Common myeloid progenitor, CD34-positive (primary cell): ENCODE measurements at places on chromosomes 1 and 21.

- no peaks in the 10 kb centered on the region for H3K4me1 ChIP-seq
- no peak overlapping the region for H3K4me3 ChIP-seq
- H3K36me3 ChIP-seq = no peaks in the 10 kb centered on the region
- H3K27me3 ChIP-seq = no peaks in the 10 kb centered on the region
- no peak for DNase-seq
Measured at GRCh38 chr1:80272495-80272894, 1266.0 kb upstream of the ADGRL4 start.

GRCh38 chr1:64563958-64564565 lies 94.1 kb downstream of the CACHD1 start:
- H3K4me3 ChIP-seq = no peak overlapping the region
- H3K27me3 ChIP-seq = no peaks in the 10 kb centered on the region
- H3K27ac ChIP-seq = no peak overlapping the region
- no peaks in the 10 kb centered on the region for H3K36me3 ChIP-seq
- no peaks in the 10 kb centered on the region for H3K4me1 ChIP-seq

DNA sequence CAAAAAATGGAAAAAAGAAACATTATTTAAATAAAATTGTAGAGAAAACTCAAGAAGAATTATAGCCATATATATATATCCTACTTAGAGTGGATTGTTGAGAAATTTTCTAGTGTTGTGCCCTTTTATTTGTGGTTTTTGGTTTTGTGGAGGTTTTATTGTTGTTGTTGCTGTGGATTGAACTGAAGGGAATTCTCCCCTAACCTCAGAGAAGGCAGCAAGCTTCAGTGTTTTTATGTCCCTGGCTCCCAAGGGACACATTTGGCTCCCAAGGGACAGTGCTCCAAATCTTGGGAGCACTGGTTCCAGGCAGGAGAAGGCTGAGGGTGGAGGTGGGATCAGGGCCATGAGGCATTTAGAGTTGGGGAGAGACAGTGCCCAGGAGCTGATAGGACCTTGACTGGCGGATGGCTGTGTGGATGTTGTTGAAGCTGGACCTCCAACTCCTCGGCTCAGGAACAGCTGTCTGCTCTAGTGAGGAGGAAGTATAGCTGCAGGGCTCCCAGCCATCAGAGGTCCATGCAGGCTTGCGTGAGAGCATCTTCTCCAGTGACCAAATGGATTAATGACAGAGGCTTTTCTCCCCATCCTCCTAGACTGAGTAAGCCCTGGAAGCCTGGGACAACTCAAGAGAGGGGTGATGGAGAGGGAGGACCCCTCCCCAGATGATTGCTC lies 100.5 kb downstream of the TEX35 start:
- no peak overlapping the region for H3K4me3 ChIP-seq
- no peak overlapping the region for H3K27ac ChIP-seq
- no peaks in the 10 kb centered on the region for H3K36me3 ChIP-seq
- no peaks in the 10 kb centered on the region for H3K27me3 ChIP-seq
- peaks cover 5% of the 10 kb centered on the region for H3K4me1 ChIP-seq

GRCh38 chr1:245881767-245882391 lies 625.2 kb downstream of the SMYD3 start:
- no peaks in the 10 kb centered on the region for H3K4me1 ChIP-seq
- no peak overlapping the region for H3K4me3 ChIP-seq
- H3K27ac ChIP-seq = no peak overlapping the region
- no peak for DNase-seq
- no peaks in the 10 kb centered on the region for H3K27me3 ChIP-seq

- H3K4me3 ChIP-seq = no peak overlapping the region
- H3K4me1 ChIP-seq = no peaks in the 10 kb centered on the region
- no peaks in the 10 kb centered on the region for H3K27me3 ChIP-seq
- H3K27ac ChIP-seq = no peak overlapping the region
Measured at GRCh38 chr1:44907893-44908292, 64.8 kb upstream of the PTCH2 start.
